HepG2 (cell line): ENCODE measurements at places on chromosomes 2 and 18. TPM values are rescaled to one million over a fixed set of nuclear protein-coding genes. Genes with fewer than 3 reads are reported as not detected.

GRCh38 chr2:8203364-8203763 is 478.5 kb upstream of the ID2 start:
- no peak for DNase-seq

DNA sequence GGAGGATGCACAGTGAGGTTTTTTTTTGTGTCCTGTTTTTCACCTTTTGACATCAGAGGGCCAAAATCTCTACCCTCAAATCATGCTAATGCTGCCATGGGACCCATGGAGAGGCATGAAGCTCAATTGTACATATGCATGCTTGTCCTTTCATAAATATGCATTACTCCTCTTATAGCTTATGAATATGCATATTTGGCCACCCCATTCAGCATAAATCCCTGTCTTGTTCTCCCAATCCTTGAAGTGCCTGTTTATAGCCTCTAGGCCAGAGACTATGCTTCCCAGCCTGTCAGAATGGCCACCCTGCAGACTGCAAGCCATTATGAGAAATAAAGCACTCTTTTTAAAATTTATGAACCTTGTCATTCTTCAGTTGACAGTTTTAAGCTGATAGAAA is 696.4 kb upstream of the ZNF804A start:
- DNase-seq = no peak

GRCh38 chr2:47373747-47374146 is 29.2 kb upstream of the MSH2 start:
- DNase-seq = peak; percentile 83

- DNase-seq = no peak
These were observed 75.8 kb upstream of the TCF7L1 start for GRCh38 chr2:85057226-85057962.

The TYW5 gene
- total RNA-seq = 14.6 and 14.8 TPM in 2 replicates

DNA sequence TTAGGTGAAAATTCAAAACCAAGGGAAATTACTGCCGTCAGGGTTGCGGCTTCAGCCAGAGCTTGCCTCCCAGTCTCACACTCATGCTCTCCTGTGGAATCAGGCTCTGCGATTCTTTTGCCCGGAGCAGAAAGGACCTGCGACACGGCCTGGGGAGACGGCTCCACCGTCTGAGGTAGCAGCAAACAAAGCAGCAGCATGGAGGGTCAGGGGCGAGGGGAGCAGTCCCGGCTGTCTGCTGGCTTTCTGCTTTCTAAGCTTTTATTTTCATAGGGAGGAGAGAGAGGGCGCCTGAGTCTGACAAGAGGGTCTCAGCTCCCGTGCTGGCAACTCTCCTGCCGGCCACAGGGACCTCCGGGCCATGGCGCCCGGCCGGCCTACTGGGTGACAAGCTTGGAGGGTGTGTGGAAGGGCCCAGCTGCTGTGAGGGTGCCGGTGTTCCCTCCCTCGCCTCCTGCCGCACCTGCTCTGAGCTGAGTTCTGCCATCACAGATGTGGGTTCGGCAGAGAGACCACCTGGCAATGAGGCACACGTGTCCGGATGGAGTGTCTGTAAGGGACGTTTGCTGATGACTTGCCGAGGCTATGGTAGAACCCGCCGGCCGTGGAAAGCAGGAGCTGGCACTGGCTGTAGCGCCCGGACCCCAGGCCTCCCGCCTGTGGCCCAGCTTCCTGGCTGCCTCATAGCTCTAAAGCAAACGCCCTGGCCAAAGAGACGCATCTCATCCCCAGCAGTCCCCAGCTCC is 66.2 kb upstream of the CTDP1 start:
- DNase-seq = no peak

- DNase-seq = peak; percentile 9
These were observed 103.2 kb downstream of the KLHL14 start for GRCh38 chr18:32669549-32670165.

DNA sequence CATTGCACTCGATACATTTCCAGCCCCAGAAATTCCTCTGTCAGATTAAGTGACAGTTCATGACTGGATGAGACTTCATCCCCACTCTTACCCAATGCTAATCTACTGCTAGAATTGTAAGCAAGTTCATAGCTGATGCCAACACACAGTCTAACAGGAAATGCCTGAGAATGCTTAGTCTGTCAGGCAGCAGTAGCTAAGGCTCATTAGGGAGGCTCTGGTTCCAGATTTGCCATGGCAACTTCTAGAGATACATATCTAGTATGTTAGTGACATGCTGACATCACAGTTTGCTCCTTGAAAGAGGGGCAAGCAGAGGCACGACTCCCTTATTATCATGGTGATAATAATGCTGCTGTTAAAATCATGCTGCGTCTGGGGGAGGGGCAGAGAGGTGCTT is 198.4 kb downstream of the RBM43 start:
- DNase-seq = no peak

The TSGA10 gene
- 13.1 and 15.0 TPM in 2 replicates for total RNA-seq

The NOSTRIN gene
- total RNA-seq = 0.22 TPM in 1 of 2 replicates, not detected in the other

GRCh38 chr2:138930571-138930970 is 150.4 kb upstream of the NXPH2 start:
- DNase-seq = no peak

The RNU2-63P gene
- total RNA-seq = 6.8 TPM in 1 of 2 replicates, not detected in the other

The PRSS56 gene
- total RNA-seq = not detected in 2 replicates

GRCh38 chr18:64405161-64405560 is 256.3 kb upstream of the LINC00305 start:
- no peak for DNase-seq

- no peak for DNase-seq
These were observed 69.5 kb upstream of the PELI1 start for GRCh38 chr2:64213532-64214275.

GRCh38 chr2:4995466-4995865 is 696.7 kb upstream of the SOX11 start:
- DNase-seq = no peak

GRCh38 chr2:9199716-9200632 is 6.6 kb upstream of the ASAP2 start:
- no peak for DNase-seq

The FZD7 gene
- total RNA-seq = 0.13 TPM in 1 of 2 replicates, not detected in the other

The ANKRD29 gene
- total RNA-seq = not detected in 2 replicates

The CRYGC gene
- total RNA-seq = 0.27 TPM in 1 of 2 replicates, not detected in the other

The MLPH gene
- not detected in 2 replicates for total RNA-seq

The ACVR1C gene
- total RNA-seq = 0.59 and 1.0 TPM in 2 replicates

The DSG1 gene
- not detected in 2 replicates for total RNA-seq

The RBM44 gene
- total RNA-seq = 0.13 and 0.15 TPM in 2 replicates

DNA sequence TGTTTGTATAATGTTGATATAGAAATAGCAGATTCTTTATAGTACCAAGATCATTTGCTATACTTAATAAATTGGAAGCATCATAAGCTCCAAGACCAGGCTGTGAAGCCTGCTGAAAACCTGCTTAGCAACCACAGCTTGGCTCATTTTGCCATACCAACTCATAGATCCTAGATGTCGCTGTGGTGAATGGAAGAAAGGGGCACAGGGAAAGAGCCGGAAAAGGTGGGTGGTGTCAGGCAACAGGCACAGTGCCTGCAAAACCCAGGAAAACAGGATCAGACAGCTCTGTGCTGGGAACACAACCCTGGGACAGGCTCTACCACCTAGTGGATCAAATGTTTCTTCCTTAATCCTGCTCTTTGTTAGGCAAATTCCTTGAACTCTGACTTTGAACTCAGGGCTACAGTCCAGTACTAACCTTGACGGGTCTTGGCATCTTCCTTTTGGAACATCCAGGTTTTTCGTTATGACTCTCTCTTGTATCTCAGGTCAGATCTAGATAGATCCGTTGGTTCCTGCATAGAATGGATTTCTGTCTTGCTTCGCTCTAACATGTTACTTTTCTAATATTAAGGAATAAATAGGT is 31.6 kb downstream of the TWSG1 start:
- no peak for DNase-seq

DNA sequence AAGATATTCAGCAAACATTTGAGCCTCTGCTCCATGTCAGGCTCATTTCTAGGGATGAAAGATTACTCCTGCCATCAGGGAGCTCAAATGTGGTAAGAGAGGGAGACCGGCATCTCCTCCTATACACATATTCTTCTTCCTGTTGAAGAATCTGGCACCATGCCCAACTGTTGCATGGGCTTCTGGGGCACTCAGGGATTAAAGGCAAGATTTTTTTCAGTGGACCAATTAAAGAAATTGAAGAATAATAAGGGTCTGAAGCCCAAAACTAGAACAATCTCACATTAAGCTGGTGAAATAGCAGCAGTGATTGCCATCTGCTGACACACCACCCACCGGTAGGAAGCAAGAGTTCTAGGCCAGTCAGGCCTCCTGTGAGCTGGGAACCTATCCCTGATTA is 145.4 kb upstream of the LYPD6 start:
- DNase-seq = no peak

- no peak for DNase-seq
These were observed 5.9 kb upstream of the LRPPRC start for GRCh38 chr2:44001716-44002115.

DNA sequence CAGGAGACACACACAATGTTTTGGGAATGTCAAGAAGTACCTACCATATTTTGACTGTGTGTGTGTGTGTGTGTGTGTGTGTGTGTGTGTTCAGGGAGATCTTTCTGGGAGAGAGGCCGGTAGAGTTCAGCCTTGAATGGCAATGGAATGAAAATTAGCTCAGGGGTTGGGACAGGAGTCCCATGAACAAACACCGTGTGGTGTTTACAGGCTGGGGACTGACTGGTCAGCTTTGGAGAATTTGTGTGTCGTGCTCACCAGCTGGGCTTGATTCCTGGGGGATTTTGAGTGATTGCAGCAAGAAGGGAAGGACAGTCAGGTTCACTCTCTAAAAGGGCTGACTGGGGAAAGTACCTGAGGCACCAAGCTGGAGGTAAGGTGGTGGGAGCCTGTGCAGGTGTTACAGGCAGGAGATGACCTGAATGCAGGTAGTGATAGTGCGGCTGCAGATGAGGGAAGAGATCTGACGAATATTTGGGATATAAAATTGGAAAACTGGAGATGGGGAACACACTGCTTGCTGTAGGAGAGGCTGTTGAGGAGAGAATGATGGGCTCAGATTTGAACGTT is 2.5 kb upstream of the ADNP2 start:
- peak; percentile 80 for DNase-seq

DNA sequence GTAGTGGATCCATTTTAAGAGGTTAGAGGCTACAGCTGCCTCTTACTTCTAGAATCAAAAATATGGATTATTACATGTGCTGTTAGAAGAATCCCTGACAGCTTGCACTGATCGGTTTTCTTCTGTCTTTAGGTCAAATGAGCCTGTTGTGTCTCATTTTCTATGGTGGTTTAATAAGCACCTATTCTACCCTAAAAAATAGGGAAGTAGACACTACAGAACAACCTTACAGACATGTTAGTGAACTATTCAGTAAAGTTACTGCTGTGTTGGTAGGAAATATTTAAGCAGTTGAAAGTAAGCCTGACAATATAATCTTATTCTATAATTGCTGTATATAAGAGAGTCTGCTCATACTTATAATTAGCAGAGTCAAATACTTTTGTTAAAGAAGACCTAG is 168.5 kb upstream of the NOSTRIN start:
- DNase-seq = no peak

The NT5C1B gene
- not detected in 2 replicates for total RNA-seq

The CABYR gene
- 0.38 and 0.71 TPM in 2 replicates for total RNA-seq

The HTR2B gene
- total RNA-seq = not detected in 2 replicates

The FHOD3 gene
- total RNA-seq = 0.07 TPM in 1 of 2 replicates, not detected in the other

DNA sequence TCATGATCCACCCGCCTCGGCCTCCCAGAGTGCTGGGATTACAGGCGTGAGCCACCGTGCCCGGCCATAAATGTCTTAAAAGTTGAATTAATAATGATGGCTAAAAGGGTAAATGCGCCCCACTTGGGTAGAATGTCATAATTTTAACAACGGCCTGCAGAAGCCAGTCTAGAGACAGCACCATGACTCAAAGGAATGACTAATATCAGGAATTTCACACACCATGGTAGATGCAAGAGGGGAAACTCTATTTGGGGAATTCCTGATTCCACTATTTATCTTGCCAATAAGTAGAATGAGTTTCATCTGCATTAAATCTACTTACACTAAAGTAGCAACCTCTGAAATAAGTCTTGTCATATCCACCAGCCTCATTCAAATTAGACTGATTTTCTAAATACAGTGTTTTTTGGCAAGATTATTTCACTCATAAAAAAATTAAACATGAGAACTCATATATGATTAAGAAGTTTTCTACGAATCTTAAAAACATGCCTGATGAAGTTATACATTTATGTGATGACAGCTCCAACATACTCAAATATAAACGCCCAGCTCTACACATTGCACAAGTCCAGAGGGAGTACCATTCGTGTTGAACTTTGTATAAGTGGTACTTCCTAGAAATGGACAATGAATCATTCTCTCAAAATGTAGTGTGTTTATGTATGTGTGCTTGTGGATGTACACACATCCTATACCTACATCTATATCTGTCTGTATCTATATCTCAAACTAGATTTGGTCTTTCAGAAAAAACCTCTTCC is 309.7 kb downstream of the IRS1 start:
- DNase-seq = no peak

The VWC2L gene
- not detected in 2 replicates for total RNA-seq
